HS-27A (cell line): ENCODE measurements at places on chromosomes 5 and 9.

DNA sequence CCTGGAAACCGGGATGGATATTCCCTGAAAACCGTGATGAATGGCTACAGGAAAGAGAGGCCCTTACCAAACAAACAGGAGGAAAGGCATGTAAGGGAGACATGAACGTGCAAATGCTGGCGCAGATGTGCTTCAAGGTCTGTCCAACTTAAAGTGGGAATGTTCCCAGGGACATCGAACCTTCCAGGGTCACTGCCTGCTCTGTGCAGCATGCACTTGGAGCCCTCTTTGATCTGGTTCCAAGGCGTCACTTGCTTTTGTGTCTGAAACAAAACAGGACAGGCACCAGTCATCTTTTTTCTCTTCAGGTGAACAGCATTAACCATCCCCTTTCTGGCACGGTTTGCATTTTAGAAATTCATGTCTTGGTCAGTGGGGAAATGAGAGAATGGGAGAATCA lies 479.4 kb downstream of the RASEF start:
- DNase-seq, result no peak

DNA sequence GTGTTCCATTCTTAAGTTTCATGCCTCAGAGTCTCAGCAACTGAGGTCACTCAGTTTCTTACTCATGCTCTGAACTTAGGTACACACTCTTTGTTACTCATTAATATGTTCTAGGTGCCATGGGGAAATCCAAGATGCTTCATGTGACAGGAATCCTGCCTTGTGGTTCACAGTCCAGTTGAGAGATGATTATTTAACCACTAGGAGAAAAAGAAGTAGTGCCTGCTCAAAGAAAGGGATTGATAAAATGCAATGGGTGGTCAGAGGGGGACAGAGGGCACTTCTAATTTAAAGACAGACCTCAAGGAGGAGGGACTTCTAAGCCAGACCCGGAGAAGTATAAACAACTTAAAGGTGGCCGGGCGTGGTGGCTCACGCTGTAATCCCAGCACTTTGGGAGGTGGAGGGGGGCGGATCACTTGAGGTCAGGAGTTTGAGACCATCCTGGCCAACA lies 69.0 kb downstream of the UGCG start:
- DNase-seq, result peak; percentile 81

GRCh38 chr5:10707198-10708142 lies 53.6 kb downstream of the DAP start:
- DNase-seq, result no peak

DNA sequence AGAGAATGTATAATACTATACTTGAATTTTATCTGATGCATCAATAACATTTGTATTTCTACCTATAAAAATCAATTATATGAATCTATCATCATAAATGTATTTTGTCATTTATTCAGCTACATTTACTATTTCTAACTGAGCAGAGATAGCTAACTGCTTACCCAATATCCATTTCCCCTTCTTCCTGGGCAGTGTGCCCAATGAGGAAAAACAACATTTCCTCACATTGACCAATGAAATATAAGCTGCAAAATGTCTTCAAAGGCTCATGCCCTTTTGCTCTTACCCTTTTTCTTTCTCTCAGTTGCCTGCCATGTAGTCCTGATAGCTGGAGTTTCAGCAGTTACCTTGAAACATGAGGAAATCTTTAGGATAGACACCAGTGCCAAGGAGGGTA lies 385.8 kb upstream of the PCSK5 start:
- DNase-seq, result no peak

- DNase-seq, result no peak
Measured at GRCh38 chr9:95370064-95370463, 52.6 kb upstream of the FANCC start.

- DNase-seq, result no peak
Measured at GRCh38 chr5:58255386-58255785, 204.5 kb downstream of the PLK2 start.

- no peak for DNase-seq
Measured at GRCh38 chr5:57341380-57341979, 141.1 kb downstream of the ACTBL2 start.

DNA sequence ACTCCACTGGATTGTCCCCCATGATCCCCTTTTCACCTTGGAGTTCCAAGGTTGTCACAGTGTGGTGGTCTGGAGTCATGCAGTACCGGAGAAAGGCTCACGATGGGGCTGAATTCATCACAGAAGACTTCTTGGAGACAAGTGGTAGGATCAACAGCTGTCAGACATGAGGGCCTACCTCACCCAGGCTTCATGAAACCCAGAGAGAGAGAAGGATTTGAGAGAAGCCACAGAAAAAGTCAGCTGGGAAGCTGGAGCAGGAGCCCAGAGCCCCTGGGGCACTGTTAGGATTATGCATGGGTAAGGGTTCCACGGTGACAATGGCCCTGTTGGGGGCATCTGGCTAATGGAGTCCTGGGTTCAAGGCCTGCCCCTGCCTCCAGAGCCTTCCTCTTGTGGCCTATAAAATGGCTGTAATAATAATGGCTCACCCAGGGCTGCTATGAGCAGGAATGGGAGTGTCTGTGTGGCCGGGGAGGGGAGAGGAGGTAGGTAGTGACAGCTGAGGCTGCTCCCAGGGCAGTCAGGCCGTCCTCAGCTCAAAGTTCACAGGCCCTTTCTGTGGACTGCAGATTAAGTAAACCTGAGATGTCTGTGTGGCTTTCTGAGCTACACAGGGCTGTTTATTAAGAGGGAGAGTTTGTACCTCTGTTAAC lies 910 bp downstream of the TRIM14 start:
- no peak for DNase-seq

DNA sequence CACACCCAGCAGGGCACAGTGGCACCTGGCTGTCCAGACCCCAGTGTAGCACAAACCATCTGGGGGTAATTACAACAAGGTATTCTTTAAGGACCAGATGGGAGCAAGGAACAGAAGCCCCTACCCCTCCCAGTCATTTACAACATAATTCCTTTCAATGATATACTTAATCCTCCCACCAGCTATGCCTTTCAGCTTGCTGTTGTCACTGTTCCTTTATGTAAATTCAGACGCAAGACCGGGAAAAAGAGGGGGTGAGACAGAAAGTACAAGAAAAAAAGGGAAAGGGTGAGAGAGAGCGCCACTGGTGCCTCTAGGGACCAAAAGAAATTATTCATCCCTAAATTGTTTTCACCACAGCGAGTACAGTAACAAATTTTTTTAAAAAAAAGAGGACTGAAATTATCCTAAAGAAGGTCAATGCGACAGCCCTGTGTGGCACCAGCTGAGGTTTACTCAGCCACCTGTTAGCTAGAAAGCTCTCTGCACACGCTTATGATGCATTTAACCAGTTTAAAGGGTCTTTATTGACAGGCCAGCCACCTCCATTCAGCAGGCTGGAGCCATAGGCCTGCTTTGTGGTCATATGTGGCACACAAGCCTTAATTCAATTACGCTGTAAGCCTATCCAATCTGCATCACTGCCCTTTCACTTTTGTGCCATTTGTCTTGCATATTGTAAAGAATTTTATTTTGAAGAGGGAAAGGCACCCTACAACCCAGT lies 210.2 kb upstream of the ISL1 start:
- no peak for DNase-seq
